ENCODE measurements at places on chromosomes 7 and 10.

- DNase-seq, result no peak
These were observed 71.4 kb upstream of the ZNF438 start for GRCh38 chr10:31103112-31103511.

GRCh38 chr7:86653919-86654659, 10.4 kb downstream of the GRM3 start:
- no peak for DNase-seq

GRCh38 chr7:35987016-35987415, 166.0 kb upstream of the EEPD1 start:
- no peak for DNase-seq

DNA sequence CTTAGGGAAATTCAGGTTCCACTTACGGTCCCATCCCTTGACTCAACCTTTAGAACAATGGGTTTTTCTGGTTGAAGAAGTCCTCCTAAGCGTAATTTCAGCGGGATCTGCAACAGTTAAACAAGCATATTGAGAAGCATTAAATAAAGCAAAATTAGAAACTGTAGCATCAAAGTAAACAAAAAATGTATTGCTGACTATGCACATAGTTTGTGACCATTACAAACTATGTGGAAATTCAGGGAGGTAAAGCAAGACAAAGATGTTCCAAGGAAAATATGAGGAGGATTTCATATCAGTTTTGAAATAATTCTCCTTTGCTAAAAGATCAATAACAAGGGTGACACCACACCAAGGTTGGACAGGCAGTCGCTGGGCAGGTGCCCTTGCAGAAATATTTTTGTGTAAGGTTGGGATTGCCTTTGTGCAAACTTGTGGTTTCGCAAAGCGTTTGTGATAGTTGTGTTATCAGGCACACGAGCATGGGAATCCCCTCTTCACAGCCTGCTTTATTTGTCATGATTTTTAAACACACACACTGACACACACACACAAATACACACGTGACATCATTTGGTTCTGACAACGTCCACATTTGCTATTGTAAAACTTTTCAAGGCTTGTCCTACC, 5.4 kb upstream of the CYP3A5 start:
- no peak for DNase-seq

- DNase-seq, result no peak
These were observed 129.0 kb downstream of the ARHGAP22 start for GRCh38 chr10:48475943-48476278.

GRCh38 chr7:22146961-22147512, 201.3 kb upstream of the CDCA7L start:
- no peak for DNase-seq

- no peak for DNase-seq
These were observed 71.1 kb downstream of the PTPRN2 start for GRCh38 chr7:158516524-158516923.

GRCh38 chr7:2710286-2710655, 22.3 kb downstream of the AMZ1 start:
- DNase-seq, result no peak

DNA sequence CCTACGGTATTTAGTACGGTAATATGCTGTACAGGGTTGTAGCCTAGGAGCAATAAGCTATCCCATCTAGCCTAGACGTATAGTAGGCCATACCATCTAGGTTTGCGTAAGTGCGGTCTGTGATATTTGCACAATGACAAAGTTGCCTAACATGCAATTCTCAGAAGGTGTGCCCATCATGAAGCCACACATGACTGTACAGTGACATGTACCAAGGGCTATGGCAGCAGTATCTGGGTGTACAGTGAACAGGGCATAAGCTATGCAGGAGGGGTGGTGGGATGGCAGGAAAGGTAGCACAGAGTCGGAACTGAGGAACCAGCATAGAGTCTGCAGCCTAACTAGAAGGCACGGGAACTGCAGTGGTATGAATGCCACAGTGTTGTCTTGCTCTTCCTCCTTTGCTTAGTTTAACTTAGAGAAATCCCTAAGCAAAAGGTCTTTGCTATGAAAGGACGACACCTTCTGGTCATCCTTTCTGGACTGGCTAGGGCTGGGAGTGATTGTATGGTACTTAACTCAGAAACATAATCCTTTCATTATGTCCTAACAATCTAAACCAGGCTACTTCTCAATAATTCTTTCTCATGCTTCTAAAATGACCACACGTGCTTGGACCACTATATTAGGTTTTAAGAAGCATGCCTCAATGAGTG, 93.5 kb downstream of the DYNC1I1 start:
- DNase-seq, result no peak

- no peak for DNase-seq
These were observed 23.2 kb downstream of the STEAP1B start for GRCh38 chr7:22476824-22477223.

DNA sequence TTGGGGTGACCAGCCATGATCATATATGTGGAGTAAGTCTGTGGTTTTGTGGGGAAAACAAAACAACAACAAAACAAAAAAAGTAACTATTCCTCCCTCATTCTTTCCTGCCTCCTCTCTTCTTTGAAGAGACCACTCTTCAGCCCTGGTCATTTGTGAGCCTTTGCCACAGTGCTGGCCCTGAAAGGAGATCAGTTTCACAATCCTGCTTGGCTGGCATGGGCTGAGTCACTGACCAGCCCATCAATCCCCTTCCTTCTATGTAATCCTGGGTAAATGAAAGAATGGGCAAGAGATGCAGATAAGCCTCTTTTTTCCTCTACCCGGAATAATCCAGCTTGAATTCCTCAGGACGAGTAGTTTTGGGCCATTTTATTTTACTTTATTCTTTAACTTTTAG, 13.6 kb downstream of the CSTF2T start:
- DNase-seq, result no peak

DNA sequence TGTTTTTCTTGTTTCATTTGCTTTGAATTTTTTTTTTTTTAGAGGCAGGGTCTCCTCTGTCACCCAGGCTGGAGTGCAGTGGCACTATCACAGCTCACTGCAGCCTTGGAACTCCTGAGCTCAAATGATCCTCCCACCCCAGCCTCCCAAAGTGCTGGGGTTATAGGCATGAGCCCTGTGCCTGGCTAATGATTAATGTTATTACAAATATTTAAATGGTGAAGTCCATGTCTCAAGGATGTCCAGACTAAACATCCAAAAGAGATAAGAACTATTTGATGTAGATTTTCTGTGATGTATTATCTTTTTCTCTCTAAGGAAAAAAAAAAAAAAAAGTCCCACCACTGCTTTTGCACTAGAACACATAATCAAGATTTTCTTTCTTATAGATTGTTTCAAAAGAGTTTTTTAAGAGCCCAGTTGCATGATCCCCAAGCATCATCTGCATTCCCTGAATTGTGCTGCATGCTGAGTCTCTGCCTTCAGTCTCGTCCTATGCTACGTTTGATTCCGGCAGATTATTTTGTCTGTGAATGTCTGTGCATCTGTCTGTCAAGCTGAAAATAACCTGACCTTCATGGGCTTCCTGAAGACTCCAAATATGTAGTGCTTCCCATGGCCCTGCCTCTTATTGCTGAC, 33.4 kb downstream of the MACROH2A2 start:
- DNase-seq, result no peak

DNA sequence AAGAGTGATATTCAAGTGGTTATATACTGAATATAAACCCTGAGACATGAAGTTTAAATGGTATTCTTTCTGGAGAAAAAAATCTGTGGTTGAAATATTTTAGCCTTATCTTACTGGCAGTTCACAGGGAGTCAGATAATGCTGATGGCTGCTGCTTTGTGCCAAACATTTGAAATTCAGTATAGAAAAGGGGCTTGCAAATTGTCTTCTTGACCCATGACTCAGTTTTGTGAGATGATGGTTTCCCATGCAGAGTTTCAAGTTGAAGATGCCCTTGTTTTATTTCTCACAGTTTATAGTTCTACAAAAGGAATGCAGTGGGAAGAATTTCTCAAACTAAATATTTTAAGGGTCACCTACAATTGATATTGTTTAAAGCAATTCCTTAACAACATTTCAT, 251.1 kb upstream of the MEOX2 start:
- DNase-seq, result no peak

DNA sequence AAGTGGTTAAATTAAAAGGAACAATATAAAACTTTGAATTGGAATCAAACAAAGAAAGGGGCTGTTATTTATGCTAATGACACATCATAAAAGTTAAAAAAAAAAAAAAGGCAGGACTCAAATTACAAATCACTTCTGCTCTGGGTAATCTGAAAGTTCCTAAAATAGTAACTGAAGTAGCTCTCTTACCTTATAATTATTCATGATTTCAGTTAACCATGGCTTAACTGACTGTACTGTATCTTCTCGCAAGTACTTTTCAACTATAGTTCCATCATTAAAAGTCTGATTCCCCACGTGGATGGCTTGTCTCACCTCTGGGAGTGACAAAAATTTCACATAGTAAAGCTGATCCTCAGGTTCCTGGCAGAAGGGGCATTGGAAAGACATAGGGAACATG, 82.5 kb downstream of the CPVL start:
- no peak for DNase-seq

Data from SK-N-MC (cell line).